ENCODE measurements at places on chromosomes 4 and X. TPM values are rescaled to one million over a fixed set of nuclear protein-coding genes. Genes with fewer than 3 reads are reported as not detected.

- H3K27ac ChIP-seq: no peak overlapping the region
- no peaks in the 10 kb centered on the region for H3K36me3 ChIP-seq
- H3K4me3 ChIP-seq: no peak overlapping the region
- H3K4me1 ChIP-seq: no peaks in the 10 kb centered on the region
- peaks cover 2% of the 10 kb centered on the region for H3K27me3 ChIP-seq
Observed at GRCh38 chrX:11196476-11196875, 85.3 kb downstream of the HCCS start.

DNA sequence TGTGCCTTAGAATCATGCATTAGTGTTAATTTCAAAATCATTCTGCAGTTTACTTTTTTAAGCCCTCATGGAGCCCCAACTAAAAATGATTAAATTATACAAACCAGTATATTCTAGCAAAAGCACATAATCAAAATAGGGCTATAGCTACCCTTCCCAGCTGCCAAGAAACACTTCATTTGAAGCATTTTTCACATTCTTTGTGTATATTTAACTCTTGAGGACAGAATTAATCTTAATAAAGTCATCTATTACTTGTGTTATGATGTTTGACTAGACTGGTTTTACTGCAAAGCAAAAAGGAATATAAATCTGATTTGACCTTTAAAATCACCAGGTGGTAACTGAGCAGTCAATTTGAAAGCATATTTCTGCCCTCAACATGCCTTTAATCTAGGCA, 145.1 kb downstream of the PRDM5 start:
- no peak overlapping the region for H3K4me3 ChIP-seq
- no peaks in the 10 kb centered on the region for H3K27me3 ChIP-seq
- H3K4me1 ChIP-seq: no peaks in the 10 kb centered on the region
- no peak for DNase-seq
- H3K27ac ChIP-seq: no peak overlapping the region

- DNase-seq: no peak
- H3K27ac ChIP-seq: no peak overlapping the region
- H3K4me1 ChIP-seq: no peaks in the 10 kb centered on the region
- H3K27me3 ChIP-seq: peaks cover under 1% of the 10 kb centered on the region
Observed at GRCh38 chr4:37220685-37221084, 23.9 kb upstream of the NWD2 start.

- H3K36me3 ChIP-seq: no peaks in the 10 kb centered on the region
- H3K27me3 ChIP-seq: peaks cover 3% of the 10 kb centered on the region
- no peak overlapping the region for H3K4me3 ChIP-seq
Observed at GRCh38 chr4:118991686-118992085, 103.0 kb downstream of the SYNPO2 start.

DNA sequence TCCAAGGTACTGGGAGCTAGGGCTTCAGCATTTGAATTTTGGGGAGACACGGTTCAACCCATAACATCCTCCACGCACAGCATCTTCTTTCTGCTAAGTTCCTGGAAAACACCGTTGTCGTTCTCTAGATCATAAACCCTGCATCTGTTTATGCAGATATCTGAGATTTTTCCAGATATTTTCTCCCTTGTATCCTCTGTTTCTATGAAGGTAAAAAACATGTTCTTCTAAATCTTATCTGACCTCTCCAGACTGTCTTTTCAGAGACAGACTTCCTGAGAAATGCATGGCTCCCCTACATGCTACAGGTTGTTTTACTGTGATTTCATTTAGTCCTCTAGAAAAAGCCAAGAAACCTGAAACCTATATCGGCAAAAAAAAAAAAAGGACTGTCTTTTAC, 152.3 kb upstream of the KLF3 start:
- peaks cover 80% of the 10 kb centered on the region for H3K4me1 ChIP-seq
- peak overlapping the region; percentile 8 for H3K27ac ChIP-seq
- H3K4me3 ChIP-seq: peak overlapping the region; percentile 16
- H3K36me3 ChIP-seq: peaks cover 6% of the 10 kb centered on the region
- DNase-seq: no peak

DNA sequence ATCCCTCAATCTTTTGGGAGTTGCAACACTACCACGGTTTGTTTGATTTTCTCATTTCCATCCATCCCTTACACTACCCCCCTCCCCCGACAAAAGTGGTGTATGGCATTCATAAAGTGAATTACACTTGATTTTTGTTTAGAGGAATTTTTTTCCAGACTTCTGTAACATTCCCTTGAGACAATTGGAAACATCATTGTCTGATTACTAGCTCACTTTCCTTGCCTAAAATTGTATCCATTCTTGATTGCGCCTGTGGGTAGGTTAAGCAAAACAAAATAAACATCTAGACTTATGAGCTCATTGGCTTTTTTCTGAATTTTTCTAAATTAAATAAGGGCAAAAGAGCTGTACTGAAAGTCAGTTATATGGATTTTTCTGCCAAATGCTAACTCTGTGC, 3.5 kb downstream of the GPC3 start:
- no peak overlapping the region for H3K27ac ChIP-seq
- H3K4me1 ChIP-seq: peaks cover 3% of the 10 kb centered on the region
- no peak for DNase-seq

- H3K27me3 ChIP-seq: no peaks in the 10 kb centered on the region
- H3K4me3 ChIP-seq: no peak overlapping the region
- no peak for DNase-seq
- no peaks in the 10 kb centered on the region for H3K36me3 ChIP-seq
- H3K27ac ChIP-seq: no peak overlapping the region
Observed at GRCh38 chrX:147322496-147322895, 508.0 kb upstream of the CXorf51A start.

DNA sequence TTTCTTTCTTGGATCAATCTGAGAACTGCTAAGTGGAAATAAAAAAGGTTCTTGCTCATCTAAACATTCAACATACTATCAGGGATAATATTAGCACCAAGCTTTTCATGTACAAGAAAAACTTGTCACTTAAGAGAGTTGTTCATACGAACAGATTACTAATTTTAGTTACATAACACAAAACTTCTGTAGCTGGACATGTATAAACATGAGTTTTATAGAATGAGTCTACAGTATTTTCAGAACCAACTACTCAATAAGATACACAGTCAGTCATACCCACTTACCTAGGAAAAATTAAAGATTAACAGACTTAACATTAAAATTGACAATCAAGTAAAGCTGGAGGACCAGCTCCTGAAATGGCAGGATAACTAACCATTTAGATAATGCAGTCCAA, 540.1 kb upstream of the FAM241A start:
- H3K27ac ChIP-seq: no peak overlapping the region
- no peaks in the 10 kb centered on the region for H3K4me1 ChIP-seq
- DNase-seq: no peak

DNA sequence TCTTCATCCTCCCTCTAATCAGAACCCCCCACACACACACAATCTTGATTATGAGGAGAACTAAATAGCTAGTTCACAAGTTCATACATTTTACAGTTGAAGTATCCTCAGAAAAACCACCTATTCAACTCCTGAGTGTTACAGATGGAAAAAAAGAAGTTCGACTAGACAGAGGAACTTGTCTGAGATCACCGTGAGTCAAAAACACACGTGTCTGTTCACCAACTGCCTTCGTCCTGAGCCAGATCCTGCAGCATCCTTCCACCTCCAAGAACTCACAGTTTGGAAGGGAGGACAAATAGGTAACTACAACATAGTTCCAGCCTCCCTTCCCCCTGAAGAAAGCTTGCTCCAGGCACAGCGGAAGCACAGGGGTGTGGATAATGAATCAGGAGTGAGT, 19.0 kb upstream of the IRAK1 start:
- H3K36me3 ChIP-seq: peaks cover 23% of the 10 kb centered on the region
- no peak overlapping the region for H3K4me3 ChIP-seq
- H3K4me1 ChIP-seq: peaks cover 44% of the 10 kb centered on the region
- no peak for DNase-seq
- H3K27me3 ChIP-seq: no peaks in the 10 kb centered on the region
- no peak overlapping the region for H3K27ac ChIP-seq

- no peak for DNase-seq
- peaks cover 2% of the 10 kb centered on the region for H3K27me3 ChIP-seq
- H3K36me3 ChIP-seq: no peaks in the 10 kb centered on the region
- no peak overlapping the region for H3K27ac ChIP-seq
- H3K4me3 ChIP-seq: no peak overlapping the region
Observed at GRCh38 chr4:82611527-82611926, 49.7 kb upstream of the TMEM150C start.

GRCh38 chr4:53043055-53043454, 180.9 kb downstream of the RASL11B start:
- no peak for DNase-seq
- no peak overlapping the region for H3K27ac ChIP-seq
- no peaks in the 10 kb centered on the region for H3K27me3 ChIP-seq
- H3K4me1 ChIP-seq: peaks cover 3% of the 10 kb centered on the region
- H3K36me3 ChIP-seq: peaks cover 5% of the 10 kb centered on the region
- H3K4me3 ChIP-seq: no peak overlapping the region

DNA sequence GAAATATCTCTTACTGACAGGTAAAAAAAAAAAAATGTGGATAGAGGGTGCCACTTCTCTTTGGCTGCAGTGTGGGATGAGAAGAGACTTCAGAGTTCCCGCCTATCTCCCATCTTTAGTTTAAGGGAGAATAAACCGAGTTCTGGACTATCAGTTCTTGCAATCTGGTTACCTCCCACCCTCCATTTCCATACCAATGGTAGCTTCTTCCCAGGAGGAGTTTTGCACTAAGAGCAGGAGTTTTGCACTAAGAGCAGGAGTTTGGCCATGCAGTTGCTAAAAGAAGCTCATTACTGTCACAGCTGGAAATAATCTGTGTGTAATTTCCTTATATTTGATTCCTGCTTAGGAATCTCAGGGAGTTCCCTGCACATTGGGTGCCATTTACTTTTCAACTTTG, 10.8 kb upstream of the GUCY1B1 start:
- H3K27me3 ChIP-seq: peaks cover 1% of the 10 kb centered on the region
- H3K36me3 ChIP-seq: no peaks in the 10 kb centered on the region
- no peaks in the 10 kb centered on the region for H3K4me1 ChIP-seq
- DNase-seq: no peak

GRCh38 chr4:26029568-26030131, 115.6 kb downstream of the SMIM20 start:
- H3K36me3 ChIP-seq: no peaks in the 10 kb centered on the region
- DNase-seq: no peak
- H3K4me1 ChIP-seq: peaks cover 9% of the 10 kb centered on the region
- no peak overlapping the region for H3K27ac ChIP-seq
- peaks cover 18% of the 10 kb centered on the region for H3K27me3 ChIP-seq

DNA sequence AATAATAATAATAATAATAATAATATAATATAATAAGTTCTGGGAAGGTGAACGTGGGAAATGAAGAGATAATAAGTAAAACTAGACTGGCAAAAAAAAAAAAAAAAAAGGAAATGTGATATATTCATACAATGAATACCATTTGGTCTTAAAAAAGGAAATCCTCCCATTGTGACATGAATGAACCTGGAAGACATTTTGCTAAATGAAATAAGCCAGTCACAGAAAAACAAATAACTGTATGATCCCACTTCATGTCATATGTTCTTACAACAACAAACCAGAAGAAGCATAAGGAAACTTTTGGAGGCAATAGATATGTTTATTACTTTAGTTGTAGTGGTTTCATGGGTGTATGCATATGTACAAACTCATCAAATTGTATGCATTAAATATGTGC, 63.1 kb downstream of the ATP11C start:
- no peak overlapping the region for H3K4me3 ChIP-seq
- H3K4me1 ChIP-seq: peaks cover 4% of the 10 kb centered on the region
- H3K36me3 ChIP-seq: peaks cover 10% of the 10 kb centered on the region
- no peak overlapping the region for H3K27ac ChIP-seq
- no peak for DNase-seq

- no peak overlapping the region for H3K4me3 ChIP-seq
- peak; percentile 30 for DNase-seq
- H3K4me1 ChIP-seq: no peaks in the 10 kb centered on the region
- H3K27me3 ChIP-seq: peaks cover 5% of the 10 kb centered on the region
- no peaks in the 10 kb centered on the region for H3K36me3 ChIP-seq
Observed at GRCh38 chr4:7295911-7296660, 103.7 kb downstream of the SORCS2 start.

GRCh38 chr4:12689457-12689856, 794.7 kb downstream of the RAB28 start:
- no peaks in the 10 kb centered on the region for H3K27me3 ChIP-seq
- no peaks in the 10 kb centered on the region for H3K4me1 ChIP-seq
- no peak overlapping the region for H3K4me3 ChIP-seq
- H3K27ac ChIP-seq: no peak overlapping the region
- DNase-seq: no peak

GRCh38 chr4:77619408-77619807, 13.8 kb downstream of the CXCL13 start:
- DNase-seq: no peak
- H3K27me3 ChIP-seq: peaks cover 15% of the 10 kb centered on the region
- H3K27ac ChIP-seq: no peak overlapping the region
- H3K36me3 ChIP-seq: no peaks in the 10 kb centered on the region
- no peak overlapping the region for H3K4me3 ChIP-seq
- peaks cover 6% of the 10 kb centered on the region for H3K4me1 ChIP-seq

GRCh38 chrX:19975845-19976244, 15.0 kb downstream of the BCLAF3 start:
- H3K36me3 ChIP-seq: peaks cover 10% of the 10 kb centered on the region
- H3K27ac ChIP-seq: no peak overlapping the region
- H3K4me1 ChIP-seq: peaks cover 31% of the 10 kb centered on the region
- no peaks in the 10 kb centered on the region for H3K27me3 ChIP-seq
- DNase-seq: no peak

DNA sequence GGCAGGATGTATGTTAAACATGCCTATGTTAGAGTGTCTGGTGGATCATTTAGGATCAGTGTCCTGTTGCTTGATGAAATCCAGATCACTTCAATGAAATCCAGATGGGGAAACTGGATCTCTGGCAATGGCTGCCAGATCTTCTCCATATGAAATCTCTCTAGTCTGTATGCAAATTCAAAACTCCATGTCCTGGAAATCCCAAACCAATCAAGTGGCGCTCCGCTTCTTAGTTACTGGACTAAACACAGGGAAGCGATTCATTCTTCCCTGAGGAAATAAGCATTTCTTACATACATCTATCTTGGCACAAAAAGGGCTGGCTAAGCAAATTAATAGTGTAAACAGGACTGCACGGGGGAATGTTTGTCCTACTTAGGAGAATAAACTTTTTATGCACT, 94.9 kb downstream of the HDAC8 start:
- H3K36me3 ChIP-seq: peaks cover 11% of the 10 kb centered on the region
- no peak overlapping the region for H3K4me3 ChIP-seq
- H3K27ac ChIP-seq: no peak overlapping the region

GRCh38 chr4:158038718-158039117, 134.1 kb downstream of the GASK1B start:
- H3K27me3 ChIP-seq: no peaks in the 10 kb centered on the region
- no peak overlapping the region for H3K4me3 ChIP-seq
- no peaks in the 10 kb centered on the region for H3K36me3 ChIP-seq

DNA sequence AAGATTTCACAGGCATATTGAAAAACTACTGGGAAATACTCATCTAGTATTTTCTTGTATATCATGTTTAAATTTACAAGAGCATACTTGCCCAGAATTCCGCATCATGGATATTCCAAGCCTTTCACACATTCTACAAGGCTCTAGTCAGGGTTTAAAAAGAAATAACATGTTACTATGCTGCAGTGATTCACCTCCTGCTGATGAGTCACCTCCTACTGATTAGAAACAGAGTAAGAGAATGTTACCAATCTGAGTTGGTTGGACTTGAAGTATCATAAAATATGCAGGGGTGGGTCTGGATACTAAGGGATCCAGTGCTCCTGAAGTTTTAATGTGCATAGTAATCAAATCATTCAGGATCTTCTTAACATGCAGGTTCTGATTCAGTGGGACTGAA, 192.0 kb upstream of the ANK2 start:
- H3K36me3 ChIP-seq: no peaks in the 10 kb centered on the region
- no peak overlapping the region for H3K27ac ChIP-seq
- no peaks in the 10 kb centered on the region for H3K4me1 ChIP-seq
- no peak for DNase-seq
- peaks cover 7% of the 10 kb centered on the region for H3K27me3 ChIP-seq

RS1 gene
- total RNA-seq: not detected

MAMLD1 gene
- total RNA-seq: 1.8 TPM

ENPP6 gene
- 0.40 TPM for total RNA-seq

STATH gene
- not detected for total RNA-seq

PDGFRA gene
- not detected for total RNA-seq

SRPX gene
- total RNA-seq: not detected

RAB40A gene
- 0.18 TPM for total RNA-seq

All from activated CD8-positive, alpha-beta T cell treated with anti-CD3 and anti-CD28 coated beads for 36 hours (primary cell).